ENCODE measurements at places on chromosomes 2 and 18.

- DNase-seq: peak; percentile 43
These were observed 3.7 kb downstream of the STK17B start for GRCh38 chr2:196167666-196168065.

DNA sequence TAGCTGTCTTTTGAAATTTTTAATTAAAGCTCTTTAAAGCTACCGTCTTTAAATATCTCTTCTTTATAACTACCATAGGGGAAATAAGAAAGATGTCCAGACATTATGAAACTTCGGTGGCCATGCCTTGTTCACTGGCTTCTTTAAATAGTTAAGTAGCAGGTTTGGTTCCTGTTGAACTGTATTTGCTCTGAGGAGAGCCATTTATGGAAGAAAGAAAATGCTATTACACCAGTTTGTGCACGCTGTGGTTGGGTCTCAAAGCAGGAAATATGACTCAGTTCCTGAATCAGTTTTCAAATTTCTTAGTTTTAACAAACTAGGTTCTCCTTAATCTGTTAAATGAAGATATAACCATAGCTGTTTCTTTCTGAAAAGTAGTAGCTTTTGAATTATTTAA is 12.2 kb downstream of the ARPC2 start:
- DNase-seq: no peak

DNA sequence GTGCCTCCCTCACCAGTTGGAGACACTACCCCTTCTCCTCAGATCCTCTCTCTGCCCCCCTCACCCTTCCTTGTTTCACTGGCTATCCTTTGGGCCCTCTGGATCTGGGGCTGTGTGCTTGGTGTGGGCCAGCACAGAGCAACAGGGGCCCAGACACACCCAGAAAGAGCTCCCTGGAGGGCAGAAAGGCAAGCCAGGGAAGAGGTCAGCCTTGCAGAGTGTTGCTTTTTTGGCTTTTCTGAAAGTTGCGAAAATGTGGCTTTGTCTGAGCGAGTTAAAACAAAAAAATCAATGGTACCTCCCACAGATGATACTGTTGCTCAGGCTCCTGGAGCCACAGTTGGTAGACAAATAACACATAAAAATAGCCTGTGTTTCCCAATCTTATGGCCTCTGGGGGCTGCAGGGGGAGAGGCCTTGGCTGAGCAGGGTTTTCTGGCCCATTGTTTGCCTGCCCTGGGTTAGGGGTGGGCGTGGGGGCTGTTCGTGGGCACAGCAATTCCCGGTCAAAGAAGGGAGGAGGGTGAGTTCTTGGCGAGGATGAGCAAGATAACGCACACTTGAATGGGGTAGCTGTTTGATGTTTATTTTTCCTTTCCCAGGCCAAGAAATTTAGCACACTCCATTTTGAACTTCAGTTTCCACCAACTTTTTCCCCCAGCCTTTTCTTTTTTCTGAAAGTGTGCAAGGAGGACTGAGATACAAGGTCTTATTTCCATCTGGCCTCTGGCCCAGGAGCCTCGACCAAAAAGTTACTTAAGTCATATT is 167.0 kb upstream of the HAAO start:
- DNase-seq: no peak

DNA sequence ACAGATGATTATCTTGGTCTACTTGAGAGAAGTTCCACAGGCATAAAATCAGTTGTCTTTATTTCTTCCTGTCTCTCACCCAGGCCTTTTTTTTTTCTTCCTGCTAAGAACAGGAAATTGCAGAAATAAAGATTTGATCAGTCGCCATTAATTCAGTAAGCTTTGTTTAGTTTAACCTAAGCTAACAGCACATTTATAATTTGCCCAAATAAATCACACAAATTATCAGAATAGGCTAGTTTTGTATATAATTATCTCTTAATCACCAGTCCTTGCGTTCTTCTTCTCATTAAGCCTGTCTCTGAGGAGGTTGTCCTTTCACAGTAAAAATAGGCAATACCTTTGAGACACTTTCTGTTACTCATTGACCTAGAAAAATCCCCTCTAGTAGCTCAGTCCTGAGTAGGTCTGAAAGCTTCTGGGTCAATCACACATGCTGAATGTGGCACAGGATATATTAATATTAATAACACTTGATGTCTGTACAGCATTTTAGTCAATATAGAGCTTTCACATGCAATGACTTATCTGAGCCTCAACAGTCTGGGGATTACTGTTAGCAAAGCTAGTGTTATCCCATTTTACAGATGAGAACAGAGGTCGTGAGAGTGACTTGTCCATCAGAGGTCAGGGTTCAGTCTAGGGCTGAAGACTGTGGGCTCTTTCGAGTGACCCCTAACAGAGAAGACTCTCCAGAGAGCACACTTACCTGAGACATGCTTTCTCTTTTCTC is 11.2 kb upstream of the STK17B start:
- no peak for DNase-seq

- DNase-seq: no peak
These were observed 55.1 kb upstream of the EML4 start for GRCh38 chr2:42114091-42114490.

DNA sequence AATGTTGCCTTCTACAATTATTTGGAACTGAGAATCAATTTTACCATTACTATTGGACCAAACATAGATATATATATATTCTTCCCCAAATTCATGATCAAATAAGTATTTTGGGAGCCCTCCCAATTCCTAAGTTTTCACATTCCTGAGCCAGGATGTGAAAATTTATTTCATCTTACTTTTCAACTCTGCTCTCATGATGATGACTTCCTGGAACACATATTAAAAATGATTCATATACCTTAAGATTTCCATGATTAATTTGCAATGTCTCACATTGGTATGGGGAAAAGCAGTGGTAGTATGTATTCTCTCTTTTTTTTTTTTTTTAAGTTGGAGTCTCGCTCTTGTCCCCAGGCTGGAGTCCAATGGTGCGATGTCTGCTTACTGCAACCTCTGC is 596.1 kb upstream of the ZEB2 start:
- no peak for DNase-seq
